ENCODE measurements at places on chromosomes 5 and 9. TPM values are rescaled to one million over a fixed set of nuclear protein-coding genes. Genes with fewer than 3 reads are reported as not detected.

The GARIN3 gene
- total RNA-seq: not detected

The RASA1 gene
- total RNA-seq: 24.6 TPM

The WDR31 gene
- 1.8 TPM for total RNA-seq

The FGF10 gene
- total RNA-seq: 25.8 TPM

The LAMC3 gene
- total RNA-seq: 0.55 TPM

The SWI5 gene
- total RNA-seq: 18.0 TPM

The PIP5K1B gene
- total RNA-seq: 10.3 TPM

The C5orf34 gene
- 2.1 TPM for total RNA-seq

The ASPN gene
- total RNA-seq: 23.9 TPM

The SPATA31D4 gene
- not detected for total RNA-seq

The PPP1R2B gene
- total RNA-seq: not detected

The TNC gene
- 462 TPM for total RNA-seq

The CDC20B gene
- total RNA-seq: not detected

The LCN9 gene
- total RNA-seq: not detected

The HK3 gene
- 4.7 TPM for total RNA-seq

The TMEM174 gene
- not detected for total RNA-seq

The KLHL3 gene
- 3.9 TPM for total RNA-seq

The FAM219A gene
- total RNA-seq: 8.2 TPM

The LCN6 gene
- total RNA-seq: 19.1 TPM

The FABP6 gene
- total RNA-seq: 1.4 TPM

The MORN5 gene
- 34.1 TPM for total RNA-seq

The TMEM215 gene
- not detected for total RNA-seq

The EIF4E1B gene
- total RNA-seq: 0.36 TPM

The LRRC26 gene
- 0.68 TPM for total RNA-seq

The GNA14 gene
- 5.1 TPM for total RNA-seq

The RAD17 gene
- 19.5 TPM for total RNA-seq

The CEL gene
- total RNA-seq: not detected
